GM03348 (cell line): ENCODE measurements at places on chromosomes 2 and 18.

DNA sequence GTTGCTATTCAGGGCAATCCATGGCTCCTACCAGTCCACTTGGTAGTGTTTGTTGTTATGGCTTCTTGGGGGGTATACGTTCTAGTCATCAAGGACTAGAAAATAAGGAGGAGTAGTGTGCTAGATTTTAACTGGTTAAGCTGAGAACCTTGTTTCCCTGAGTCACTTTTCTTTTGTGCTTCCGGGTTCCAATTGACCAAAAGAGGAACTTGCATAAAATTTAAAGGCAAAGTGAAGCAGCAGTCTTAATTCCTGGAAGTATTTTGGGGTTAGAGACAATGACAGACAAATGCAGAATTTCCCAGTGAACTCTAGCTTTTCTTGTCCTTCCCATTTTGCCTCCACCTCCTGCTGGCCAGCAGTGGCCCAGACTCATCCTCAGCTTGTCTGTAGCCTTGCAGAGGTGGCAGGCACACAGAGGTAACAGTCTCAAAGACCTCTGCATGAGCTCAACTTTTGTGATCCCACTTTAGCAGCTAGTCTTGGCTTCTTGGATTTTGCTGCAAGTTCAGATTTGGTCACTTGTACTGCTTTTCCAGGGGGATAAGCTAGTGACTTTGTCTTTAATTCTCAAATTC, 1105.8 kb upstream of the NXPH2 start:
- DNase-seq = no peak

GRCh38 chr18:25876330-25876948, 214.0 kb downstream of the SS18 start:
- no peak for DNase-seq

GRCh38 chr18:46211816-46212215, 107.6 kb downstream of the HAUS1 start:
- peak; percentile 34 for DNase-seq

GRCh38 chr2:48016225-48017019, 110.1 kb upstream of the FBXO11 start:
- DNase-seq = no peak

DNA sequence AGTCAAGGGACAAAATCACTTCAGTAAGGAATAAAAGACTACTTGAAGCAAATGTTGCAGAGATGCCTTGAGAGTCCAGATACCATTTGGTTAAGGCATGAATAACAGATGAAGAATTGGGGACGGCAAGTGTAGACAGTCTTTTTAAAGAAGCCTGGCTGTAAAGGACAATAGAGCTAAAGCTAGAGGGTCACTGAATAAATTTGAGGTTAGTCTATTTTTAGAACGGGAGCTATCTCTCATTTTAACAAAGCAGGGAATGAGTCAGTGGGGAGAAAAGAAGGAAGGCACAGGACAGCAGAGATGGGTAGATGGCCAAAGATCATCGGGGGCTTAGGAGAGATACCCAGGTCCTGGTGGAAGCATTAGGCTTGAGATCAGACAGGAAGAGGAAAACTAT, 30.6 kb upstream of the CHN1 start:
- DNase-seq = no peak

GRCh38 chr2:163554864-163555263, 180.9 kb downstream of the FIGN start:
- peak; percentile 10 for DNase-seq

GRCh38 chr2:200155652-200156051, 150.8 kb upstream of the SPATS2L start:
- no peak for DNase-seq

- no peak for DNase-seq
These were observed 293.9 kb upstream of the DLGAP1 start for GRCh38 chr18:4748975-4749374.

DNA sequence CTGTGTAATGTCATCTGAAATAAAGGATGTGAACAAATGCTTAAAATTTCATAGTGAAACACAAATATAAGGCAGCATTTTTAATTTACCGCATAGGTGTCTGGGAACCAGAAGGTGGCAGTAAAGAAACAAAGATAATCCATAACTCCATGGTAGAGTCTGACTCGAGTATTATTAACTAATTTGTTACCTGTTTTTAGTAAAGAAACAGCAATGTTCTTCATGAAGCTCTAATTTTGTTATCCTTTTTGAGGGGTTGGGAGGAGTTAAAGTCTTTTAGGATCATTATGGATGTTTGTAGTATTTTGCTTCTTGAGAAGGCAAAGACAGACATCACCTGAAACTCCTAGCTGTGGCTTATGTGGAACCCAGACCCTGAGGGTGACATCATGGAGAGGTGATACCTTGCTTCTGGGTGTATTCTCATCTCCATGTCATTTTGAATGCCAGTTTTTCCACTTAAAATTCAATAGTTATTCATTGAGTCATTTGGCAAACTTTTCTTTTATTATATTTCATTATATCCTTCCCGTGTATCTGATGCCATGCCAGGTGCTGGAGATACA, 286.2 kb upstream of the EPAS1 start:
- peak; percentile 66 for DNase-seq

GRCh38 chr2:120960770-120961366, 225.2 kb downstream of the GLI2 start:
- no peak for DNase-seq

DNA sequence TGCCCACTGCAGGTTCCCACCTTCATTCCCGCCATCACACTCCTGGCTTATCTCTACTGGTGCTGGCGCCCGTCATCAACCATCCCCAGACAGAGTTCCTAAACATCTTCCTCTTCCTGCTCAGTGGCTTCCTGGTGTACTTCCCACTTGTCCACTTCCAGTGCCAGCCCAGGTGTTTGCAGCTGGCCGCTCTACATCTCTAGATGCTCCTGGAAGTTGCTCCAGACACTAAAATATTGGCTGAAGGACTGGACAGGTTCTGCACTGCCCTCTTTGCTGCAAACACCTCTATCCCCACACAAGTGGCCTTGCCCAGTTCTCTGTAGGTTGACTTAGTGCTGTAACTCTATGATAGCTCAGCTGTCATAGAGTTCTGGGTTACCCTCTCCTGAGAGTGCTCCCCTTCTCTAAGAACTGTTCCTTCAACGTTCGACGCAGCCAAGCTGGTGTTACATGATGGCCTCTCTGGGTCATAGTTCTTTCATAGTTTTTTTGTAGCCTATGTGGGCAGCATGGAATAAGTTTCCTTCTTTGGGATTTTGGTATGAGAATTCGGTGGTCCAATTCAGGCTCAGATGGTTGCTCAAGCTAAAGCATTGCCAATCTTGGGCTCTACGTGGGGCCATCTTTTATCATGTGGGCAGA, 45.8 kb upstream of the PUM2 start:
- no peak for DNase-seq

GRCh38 chr2:110934948-110935347, 185.8 kb upstream of the BCL2L11 start:
- DNase-seq = no peak

- DNase-seq = peak; percentile 60
These were observed 106.2 kb upstream of the DLX2 start for GRCh38 chr2:172208791-172209325.

- DNase-seq = peak; percentile 79
These were observed 19.4 kb downstream of the TEX44 start for GRCh38 chr2:231612109-231612455.

DNA sequence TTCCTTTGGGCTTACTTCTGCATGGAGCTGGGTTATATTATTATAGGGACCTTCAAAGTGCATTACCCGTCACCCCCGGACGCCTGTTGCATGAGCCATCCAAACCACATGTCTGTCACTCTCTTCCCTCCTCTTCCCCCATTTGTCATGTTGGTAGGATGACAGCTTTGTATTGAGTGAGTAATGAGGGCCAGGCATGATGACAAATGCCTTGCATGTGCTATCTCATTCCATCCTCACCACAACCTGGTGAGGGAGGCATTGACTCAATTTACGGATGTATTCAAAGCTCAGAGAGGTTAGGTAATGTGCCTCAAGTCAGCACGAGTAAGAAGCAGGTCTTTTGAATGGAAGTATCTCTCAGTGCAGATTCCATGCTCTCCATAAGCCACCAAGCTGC, 510.5 kb upstream of the TNP1 start:
- peak; percentile 44 for DNase-seq

DNA sequence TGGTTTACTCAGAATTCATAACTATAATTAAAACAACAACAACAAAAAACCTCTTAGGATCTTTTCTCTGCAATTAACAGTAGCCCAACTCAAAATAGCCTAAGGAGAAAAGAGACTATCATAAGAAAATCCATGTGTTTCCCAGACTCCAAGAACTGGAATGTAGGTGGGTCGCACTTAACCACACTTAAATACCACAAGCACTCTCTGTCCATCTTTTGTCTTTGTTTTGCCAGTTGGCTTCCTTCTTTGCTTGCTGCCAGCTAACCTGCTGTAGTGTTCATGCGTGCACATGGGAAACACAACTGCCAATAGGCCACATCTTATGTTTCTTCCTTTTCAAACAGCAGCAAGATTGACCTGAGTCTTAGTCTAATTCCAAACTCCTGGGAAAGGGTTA, 24.1 kb upstream of the ACVR1 start:
- no peak for DNase-seq

DNA sequence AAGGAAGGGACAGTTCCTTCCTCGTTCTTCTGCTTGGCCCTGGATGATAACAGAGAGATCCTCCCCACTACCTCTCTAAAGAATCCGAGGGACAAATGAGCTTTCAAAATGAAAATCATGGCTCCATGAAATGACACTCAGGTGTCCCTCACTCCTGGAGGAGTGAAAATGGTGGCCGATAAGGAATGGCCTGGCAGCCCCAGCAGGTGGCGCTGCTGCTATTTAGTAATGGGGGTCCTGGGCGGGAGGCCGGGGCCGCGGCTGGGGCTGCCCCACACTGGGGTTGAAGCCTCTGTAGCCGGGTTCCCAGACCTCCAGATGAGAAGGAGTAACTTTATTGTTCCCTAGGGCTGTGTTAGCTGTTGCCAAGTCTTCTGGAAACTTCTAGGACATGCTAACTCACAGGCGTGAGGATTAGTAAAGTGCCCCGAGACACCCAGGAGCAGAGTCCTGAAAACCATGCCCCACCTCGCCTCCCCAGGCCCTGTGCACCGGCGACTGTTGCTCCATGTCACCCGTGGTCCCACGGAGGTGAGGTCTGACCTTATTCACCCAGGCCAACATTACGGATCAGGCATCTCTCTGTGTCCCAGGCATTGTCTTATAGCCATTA, 138.0 kb downstream of the CTIF start:
- peak; percentile 82 for DNase-seq

DNA sequence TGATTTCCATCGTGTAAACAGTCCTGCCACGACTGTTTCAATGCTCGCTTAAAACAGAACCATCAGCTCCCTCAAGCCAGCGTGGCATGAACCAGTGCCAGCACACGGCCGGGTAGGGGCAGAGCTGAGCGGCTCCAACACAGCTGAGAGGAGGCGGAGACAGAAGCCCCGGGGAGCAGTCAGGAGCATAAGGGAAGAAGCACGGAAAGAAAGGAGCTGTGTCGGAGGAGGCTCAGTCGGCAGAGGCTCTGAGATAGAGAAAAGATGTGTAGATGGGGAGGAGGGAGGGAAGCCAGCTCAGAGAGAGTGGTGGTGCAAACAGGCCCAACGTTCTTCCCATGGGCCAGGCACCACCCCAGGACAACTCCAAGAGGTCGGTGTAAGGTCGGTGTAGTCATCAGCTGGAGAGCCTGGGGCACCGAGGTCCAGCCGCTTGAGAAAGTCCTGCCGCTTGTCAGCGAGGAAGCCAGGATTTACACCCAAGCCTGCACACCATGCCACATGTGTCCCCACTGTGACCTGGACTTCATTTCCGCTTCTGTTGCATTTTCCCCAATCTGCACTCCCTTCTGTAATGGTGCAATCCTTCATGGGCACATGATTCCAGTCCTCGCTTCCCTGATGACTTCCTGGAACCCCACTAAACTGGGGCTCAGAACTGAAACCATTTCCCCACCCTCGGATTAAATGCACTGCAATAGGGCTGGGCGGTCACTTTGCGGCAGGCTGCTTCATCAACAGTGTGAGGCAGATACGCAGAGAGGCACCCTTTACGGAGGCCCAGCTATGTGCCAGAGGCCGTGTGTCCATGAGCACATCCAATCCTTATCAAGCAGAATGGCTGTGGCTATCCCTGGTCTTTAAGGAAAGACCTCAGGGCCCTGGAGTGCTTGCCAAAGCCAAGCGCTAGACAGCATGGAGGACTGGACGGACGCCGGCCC, 43.5 kb downstream of the CYP27C1 start:
- peak; percentile 53 for DNase-seq

DNA sequence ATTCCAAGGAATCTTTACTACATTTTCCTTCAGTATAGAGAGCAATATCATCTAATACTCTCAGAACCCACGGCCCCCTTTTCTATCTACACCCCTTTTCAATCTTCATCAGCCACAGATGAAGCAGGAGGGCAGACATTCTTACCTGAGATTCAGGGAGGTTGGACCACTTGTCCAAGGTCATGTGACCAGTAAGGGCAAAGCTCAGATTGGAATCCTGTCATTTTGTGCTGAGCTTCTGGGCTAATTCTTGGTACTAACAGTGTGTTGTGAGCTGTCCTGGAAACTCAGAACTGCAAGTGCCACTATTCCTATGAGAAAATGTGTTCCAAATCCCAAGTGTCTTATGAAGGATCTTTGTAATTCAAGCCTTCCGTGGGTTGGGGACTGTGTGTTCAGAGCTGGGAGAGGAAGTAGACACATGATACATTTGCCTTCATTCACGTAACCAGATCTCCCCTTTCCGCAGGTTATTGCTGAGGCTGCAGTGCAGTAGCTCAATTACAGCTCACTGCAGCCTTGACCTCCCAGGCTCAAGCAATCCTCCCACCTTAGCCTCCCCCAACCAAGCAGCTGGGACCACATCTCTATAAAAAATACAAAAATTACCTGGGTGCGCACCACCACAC, 3.3 kb downstream of the CHRNA1 start:
- no peak for DNase-seq

- no peak for DNase-seq
These were observed 453.5 kb upstream of the SMIM21 start for GRCh38 chr18:75880925-75881504.

- DNase-seq = no peak
These were observed 773.9 kb upstream of the FANCL start for GRCh38 chr2:59015027-59015426.

GRCh38 chr2:240895656-240896388, at the start of gene MAB21L4:
Gene MAB21L4, minus strand, starts transcription at chr2:240896156. Its CDS starts 159 bp downstream, at chr2:240895997.
- no peak for DNase-seq

GRCh38 chr2:224524657-224525056, 60.5 kb downstream of the CUL3 start:
- no peak for DNase-seq

- DNase-seq = peak; percentile 33
These were observed 188.1 kb downstream of the FMNL2 start for GRCh38 chr2:152523091-152523490.

- no peak for DNase-seq
These were observed 374.2 kb downstream of the NRXN1 start for GRCh38 chr2:50657735-50658134.
